ENCODE measurements at places on chromosomes 4 and X.

DNA sequence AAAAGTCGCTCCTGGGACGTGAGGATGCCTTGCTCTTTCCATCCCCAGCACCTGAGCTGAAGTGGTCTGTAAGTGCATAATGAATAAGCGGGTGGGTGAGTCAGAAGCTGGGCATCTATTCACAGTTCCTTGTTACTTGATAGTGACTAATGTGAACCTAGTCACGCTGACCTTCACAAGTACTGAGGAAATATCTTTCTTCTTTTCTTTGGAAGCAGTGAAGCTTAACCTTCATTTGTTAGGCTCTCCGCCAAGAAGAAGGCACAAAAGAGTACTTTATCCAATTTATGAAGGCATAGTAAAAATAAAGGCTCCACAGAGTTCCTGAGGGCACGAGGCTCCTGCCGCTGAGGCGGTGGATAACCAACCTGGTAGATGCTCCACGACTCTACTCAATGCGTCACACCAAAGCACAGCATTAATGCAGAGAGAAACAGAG is 475.7 kb upstream of the SLIT2 start:
- no peak for DNase-seq

GRCh38 chr4:1686440-1687036 is 2.4 kb upstream of the FAM53A start:
- DNase-seq = no peak

DNA sequence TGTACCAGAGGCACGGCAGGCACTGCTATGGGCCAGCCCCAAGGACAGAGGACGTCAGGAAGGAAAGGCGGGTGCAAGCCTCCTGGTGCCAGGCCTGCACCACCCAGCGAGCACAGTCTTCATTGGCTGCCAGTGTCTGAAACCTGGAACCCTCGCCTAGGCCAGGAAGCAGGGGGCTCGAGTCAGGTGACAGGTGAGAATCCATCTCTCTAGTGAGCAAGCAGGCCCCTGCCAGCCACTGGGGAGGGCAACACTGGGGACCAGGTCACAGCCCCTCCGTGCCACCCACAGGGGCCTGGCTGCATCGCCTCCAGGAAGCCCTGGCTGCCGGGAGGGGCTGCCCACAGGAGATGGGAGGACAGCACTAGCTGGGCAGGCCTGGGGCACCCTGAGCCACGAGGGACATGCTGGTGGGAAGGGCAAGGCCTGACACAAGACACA is 6.9 kb upstream of the HAUS3 start:
- DNase-seq = peak; percentile 81

DNA sequence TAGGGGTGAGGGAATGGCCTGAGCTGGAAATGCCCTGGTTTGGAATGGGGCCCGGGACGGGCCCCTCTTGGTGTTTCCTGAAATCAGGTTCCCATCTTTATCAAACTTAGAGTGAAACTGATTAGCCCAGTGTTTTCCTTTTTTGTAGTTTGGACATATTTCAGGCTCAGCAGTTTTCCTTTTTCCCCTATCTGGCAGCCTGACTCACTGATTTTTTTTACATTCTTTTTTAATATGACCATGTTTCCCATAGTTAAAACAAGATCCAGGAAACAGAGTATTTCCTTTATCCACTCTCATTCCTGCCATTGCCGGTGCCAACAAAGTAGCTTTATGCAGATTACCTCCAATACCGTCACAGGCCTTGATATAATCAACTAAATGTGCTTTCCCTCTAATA is 20.5 kb upstream of the C4orf17 start:
- DNase-seq = no peak

DNA sequence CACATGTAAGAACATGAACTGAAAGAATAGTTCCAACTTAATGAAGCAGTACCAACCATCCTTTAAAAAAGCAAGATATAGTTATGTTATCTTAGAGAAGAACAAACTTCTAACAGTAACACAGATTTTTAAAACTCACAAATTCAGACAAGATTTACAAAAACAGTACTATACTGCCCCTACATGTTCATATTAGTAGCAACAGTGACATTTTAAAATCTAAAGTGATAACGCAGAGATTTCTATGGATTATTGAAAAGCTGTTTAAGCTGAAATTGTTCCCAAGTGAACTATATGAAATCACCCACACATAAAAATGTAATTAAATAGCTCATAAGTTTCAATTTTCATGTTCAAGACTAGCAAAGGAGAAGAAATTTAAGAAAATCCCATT is 166.0 kb downstream of the FBXW7 start:
- DNase-seq = no peak

DNA sequence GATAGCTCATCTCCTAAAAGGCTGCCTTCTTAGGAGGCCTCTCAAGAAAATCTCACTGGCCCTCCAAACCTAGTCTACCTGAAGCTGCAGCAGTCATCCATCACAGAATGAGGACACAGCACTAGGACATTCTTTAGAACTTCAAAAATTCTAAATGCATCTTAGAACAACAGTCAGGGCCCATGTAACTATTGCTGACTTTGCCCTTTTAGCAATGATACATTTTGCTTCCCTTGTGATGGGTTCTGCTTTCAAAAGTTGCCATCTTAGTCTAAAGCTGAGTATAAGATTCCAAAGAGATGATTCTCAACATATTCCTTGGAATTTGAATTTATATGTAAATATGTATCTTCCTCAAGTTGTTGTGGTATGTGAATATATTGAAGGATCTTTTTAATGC is 793.0 kb downstream of the RAB28 start:
- DNase-seq = no peak

GRCh38 chr4:47031011-47031678 is at the start of gene GABRB1:
Gene GABRB1, plus strand, starts transcription at chr4:47031567.
- DNase-seq = no peak

DNA sequence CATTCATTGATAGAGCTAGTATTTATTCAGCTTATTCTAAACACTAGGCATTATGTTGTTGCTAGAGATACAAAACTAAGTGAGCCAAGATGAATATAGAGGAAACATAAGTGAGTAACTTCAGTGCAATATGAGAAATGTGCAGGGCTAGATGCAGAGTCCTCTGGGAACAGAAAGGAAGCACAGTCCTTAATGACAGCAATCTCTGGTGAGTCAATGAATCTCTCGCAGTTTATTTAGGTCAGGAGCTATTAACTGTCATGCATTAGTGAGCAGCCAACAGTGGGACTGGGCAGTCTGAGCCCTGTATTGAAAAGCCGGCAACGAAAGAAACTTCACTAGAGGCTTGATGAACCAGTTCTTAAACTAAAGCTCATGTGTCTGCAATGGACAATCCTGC is 598.1 kb upstream of the MAGEB2 start:
- DNase-seq = no peak

DNA sequence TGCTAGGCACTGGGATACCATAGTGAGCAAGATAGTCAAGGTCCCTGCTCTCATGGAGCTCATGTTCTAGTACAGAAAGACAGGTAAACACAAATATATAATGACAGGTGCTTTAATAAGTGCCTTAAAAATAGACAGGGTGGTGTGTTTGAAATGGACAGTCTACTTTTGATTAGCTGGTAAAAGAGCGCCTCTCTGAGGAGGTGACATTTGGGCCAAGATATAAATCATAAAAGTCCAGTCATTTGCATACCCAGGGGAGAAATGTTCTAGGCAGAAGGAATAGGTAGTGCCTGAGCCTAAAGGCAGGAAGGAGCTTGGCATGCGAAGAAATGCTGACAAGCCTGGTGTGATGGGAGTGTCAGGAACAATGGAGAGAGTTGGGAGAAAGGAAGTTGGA is 83.6 kb downstream of the DNAAF6 start:
- DNase-seq = no peak

GRCh38 chr4:132062611-132063239 is 1086.4 kb upstream of the PCDH10 start:
- no peak for DNase-seq

- DNase-seq = no peak
Measured at GRCh38 chr4:7906171-7906701, 33.4 kb downstream of the AFAP1 start.

- peak; percentile 25 for DNase-seq
Measured at GRCh38 chr4:169050881-169051760, 41.1 kb upstream of the CBR4 start.

DNA sequence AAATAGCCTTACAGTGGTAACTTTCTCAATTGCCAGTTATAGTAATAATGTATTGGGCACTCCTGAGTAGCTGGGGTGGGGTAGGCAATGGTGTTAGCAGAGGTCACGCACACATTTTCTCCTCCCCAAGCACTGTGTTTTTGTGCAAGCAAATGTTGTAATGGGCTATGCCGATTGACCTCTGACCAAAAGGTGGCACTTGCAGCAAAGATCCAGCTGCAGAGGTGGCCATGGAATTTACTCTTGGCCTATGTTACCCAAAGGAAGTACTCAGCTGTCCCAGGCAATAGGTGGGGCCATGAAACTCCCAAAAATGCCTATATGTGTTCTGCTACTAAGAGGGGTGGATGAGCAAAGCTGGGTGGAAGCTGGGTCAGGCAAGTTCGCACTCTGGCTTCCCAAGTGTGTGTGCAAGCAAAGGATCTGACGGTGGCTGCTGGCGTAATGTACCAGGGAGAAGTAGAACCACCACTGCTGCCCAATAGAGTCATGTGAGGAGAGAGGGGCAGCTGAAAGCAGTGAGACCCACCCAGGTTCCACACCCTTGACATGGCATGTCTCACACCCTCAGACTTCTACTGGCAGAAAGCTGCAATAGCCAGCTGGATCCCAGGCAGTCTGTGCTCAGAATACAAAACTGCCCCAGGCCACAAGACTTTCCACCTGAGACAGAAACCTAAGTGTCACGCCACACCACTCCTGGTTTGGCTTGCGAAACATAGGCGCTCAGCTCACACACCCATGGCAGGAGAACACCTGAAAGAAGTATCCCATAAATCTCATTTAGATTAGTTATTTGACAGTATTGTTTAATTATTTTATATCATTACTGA is 353.3 kb upstream of the EMCN start:
- no peak for DNase-seq

GRCh38 chrX:129791961-129792570 is 12.3 kb downstream of the SASH3 start:
- peak; percentile 80 for DNase-seq

- DNase-seq = no peak
Measured at GRCh38 chrX:41293269-41293668, 40.7 kb upstream of the DDX3X start.

DNA sequence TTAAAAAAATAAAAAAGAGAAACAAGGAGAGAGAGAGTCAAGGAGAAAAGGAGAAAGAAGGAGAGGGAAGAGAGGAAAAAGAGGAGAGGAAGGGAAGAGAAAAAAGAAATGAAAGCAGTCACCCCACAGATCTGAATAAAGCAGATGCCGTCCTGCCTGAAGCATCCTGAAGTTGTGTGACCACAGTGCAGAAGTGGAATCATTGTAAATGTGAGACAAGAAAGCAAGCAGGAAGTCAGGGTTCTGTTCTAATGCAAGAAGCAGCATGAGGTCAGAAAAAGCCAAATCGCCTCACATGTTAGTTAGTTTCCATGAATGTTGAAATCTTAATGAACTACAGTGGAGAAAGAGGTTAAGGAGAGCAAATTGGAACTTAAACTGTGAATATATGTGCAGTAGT is 692.5 kb downstream of the CENPC start:
- no peak for DNase-seq

DNA sequence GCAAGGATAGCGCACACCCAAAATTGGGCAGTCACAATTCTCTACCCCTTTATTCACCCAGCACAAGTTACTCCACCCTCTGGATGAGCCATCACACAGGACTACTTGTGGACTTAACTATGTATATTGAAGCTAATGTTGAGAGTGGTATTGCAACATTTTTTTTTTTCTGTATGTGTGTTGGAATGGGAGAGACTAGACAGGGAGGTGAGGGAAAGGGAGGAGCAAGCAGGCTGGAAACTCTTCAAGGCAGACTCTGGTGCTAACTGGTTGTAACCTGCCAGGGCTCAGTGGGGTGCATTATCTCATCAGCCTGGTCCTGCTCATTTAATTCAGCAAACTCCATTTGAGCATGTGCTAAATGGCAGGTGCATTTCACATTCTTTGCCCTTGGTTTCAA is 18.4 kb upstream of the CWH43 start:
- no peak for DNase-seq

DNA sequence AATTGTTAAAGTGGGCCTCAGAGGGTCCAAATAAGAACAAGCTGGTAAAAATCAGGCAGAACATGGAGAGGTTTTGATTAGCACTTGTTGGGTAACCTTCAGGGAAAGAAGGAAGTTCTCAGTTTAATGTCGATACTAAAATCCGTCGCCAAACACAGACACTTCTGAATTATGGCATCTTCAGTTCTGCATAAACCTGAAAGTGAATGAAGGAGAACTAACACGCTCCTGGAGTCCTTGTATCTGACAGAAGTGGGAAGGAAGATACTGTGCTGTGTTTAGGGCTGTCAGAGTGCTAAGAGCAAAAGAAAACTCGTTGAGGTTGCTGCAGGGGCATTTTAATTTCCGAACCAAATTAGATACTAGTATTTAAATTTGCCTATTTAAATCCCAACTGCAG is 106.2 kb downstream of the TMA16 start:
- no peak for DNase-seq

GRCh38 chr4:88308587-88308986 is 24.2 kb upstream of the PPM1K start:
- no peak for DNase-seq

DNA sequence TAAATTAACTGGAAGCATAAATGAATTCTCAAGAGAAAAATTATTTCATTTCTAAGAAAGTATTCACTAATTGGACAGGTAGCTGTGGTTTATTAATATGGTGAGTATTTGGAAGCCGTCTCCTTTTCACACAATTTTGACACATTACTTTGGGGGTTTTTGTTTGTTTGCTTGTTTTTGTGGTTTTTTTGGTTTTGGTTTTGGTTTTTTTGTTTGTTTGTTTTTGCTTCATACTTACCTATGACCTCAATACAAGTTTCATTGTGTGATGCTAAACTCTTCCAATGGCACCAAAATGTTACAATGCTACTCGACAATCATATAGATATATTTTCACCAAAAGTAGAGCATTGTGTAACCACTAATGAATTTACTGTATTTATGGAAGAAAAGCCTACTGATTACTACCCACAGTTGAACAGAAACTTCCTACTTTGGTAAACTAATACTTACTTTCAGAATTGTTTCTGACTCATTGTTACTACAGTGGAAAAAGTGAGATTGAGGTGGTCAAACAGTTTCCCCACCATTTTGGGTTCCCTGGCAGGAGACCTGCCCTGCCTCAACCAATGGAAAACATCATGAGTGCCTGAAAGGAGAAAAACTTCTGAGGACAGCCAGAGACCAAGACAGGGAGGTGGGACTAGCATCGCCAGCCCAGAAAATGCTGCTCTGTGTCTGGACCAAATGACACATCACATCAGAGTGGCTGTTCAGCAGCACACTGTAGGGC is 443.1 kb downstream of the HNRNPD start:
- DNase-seq = no peak

- DNase-seq = no peak
Measured at GRCh38 chrX:10483191-10483831, 137.1 kb downstream of the MID1 start.

GRCh38 chrX:41442824-41443550 is 4.2 kb upstream of the NYX start:
- DNase-seq = peak; percentile 59
